ENCODE measurements at places on chromosomes 13 and 19.

DNA sequence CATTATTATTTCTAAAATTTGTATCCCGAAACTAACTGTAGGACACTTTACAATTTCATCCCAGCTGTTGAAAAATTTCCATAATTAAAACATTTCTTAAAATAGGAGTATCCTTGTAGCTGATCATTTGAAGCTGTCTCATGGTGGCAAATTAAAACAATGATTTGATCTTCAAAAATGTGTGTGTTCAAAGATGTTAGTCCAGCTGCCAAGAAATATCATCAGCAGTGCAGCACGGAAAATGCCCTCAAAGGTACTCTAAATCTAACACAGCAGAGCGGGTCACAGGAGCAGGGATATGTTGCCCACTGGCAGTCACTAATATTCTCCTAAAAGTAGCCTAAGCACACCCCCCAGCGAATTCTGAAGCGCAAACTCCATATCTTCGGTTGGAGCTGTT lies 31.0 kb downstream of the KLF12 start:
- DNase-seq = no peak

DNA sequence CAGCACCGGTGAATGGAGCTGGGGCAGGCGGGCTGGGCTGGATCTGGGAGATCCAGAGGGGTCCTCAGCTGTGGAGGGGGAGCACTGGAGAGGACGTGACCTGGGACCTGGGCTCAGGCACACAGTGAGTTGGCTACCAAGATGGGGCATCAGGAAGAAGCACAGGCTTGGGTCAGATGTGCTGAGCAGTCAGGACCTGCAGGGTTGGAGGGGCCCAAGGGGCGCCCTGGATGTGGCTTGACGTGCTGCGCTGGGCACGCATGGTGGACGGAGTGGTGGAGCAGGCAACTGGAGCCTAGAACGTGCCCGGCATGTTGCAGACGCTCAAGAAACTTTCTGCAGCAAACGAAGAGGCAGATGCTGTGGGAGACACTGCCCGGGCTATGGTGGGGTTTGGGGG lies 20.7 kb downstream of the PIP5K1C start:
- no peak for DNase-seq

- no peak for DNase-seq
Observed at GRCh38 chr13:100128838-100129237, 39.9 kb downstream of the PCCA start.

- DNase-seq = no peak
Observed at GRCh38 chr13:114023716-114024602, 50.1 kb upstream of the C13orf46 start.

GRCh38 chr13:18977857-18978256 lies 203.8 kb downstream of the TUBA3C start:
- no peak for DNase-seq
